ENCODE measurements at places on chromosomes 1 and 21.

DNA sequence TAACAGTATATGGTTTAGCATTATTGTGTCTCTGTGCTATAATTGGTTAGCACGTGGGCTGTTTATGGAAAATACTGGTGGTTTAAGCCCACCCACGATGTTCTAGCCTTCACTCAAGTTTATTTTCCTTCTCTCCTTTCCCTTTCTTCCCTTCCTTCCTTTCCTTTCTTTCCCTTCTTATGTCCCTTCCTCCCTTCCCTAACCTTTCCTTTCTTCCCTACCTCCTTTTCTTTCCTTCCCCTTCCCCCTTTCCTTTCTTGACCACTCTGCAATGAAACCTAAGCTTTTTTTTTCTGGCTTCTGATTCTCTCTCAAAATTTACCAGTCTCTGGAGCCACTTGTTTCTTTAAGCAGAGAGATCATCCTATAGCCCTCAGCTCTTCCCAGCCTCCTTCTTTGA is 13.4 kb upstream of the S100A10 start:
- no peak for DNase-seq

GRCh38 chr1:6348511-6349191 is 44.9 kb downstream of the ACOT7 start:
- DNase-seq: no peak

DNA sequence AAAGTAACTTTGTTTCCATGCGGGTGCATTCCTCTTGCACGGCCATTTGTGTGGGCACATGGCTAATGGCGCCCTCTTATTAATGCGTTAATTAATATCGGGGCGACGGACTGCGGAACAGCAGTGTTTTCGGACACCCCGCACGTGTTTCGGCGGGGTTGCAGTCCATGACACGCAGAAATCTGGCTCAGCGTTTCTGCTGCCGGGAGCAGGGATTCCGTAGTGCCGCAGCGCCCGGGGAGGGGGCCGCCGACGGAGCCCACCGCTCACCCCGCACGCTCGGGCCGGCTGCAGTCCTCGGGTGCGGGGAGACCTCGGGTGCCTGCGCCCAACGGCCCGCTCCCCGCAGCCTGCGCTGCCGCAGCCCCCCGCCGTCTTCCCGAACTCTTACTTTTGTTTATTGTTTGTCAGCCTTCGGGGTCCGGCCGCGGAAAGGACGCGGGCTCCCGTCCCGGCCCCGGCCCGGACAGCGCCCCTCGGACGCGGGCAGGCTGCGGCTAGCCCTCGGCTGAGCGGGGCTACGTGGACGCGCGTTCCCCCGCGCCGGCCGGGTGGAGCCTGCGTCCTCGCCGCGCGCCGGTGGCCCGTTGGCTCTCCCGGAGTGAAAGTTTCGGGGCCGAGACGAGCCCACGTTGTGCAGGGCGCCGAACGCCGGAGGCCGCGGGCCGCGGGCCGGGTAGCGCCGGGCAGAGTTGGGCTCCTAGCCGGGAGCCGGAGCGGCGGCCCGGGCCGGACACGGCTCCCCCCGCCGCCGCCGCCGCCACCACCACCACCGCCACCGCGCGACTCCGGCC is 849 bp downstream of the NFIA start:
- DNase-seq: peak; percentile 76

DNA sequence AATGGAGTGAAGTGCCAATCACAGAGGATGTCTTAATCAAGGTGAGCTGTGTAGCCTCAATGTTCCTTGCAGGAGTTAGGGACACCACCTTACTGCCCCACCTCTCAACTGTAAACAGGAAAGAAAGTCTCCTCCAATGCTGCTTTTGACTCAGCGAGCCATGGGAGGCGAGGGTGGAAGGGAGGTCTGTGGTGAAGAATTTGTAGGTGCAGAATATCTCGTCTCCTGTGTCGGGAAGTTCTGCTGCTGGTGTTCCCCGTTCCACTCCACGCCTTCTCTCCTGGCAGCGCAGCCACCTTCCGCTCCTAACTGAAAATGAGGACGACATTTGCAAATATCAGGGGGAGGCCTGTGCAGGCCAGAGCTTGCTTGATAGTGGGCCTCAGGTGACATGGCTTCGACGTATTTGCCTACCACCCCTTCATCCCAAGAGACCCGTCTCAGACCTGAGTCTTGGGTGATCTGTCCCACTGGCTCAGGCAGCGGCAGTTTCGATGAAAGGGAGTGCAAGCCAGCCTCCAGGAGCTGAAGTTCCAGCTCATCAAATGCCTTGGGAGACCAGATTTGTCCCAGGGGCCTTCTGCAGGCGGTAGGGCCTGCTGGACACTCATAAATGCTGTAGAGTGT is 368.3 kb upstream of the C1orf174 start:
- no peak for DNase-seq

DNA sequence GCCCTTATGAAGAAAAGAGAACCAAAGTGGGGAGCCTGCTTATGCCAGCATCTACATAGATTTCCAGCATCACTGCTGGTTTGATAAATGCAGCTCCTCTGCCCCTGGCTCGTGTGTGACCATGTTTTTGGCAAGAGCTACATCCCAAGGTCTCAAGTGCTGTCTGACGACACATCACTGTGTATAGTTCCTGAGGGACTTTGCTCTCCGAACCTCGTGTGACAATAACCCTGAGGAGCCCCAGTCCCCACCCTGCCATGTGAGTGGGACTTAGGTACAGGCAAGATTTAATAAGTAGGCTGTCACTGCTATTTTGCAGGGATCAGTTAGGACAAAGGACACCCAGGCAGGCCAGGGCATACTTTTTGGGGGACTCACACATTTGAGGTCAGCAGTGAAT is 28.8 kb upstream of the RERE start:
- DNase-seq: no peak

DNA sequence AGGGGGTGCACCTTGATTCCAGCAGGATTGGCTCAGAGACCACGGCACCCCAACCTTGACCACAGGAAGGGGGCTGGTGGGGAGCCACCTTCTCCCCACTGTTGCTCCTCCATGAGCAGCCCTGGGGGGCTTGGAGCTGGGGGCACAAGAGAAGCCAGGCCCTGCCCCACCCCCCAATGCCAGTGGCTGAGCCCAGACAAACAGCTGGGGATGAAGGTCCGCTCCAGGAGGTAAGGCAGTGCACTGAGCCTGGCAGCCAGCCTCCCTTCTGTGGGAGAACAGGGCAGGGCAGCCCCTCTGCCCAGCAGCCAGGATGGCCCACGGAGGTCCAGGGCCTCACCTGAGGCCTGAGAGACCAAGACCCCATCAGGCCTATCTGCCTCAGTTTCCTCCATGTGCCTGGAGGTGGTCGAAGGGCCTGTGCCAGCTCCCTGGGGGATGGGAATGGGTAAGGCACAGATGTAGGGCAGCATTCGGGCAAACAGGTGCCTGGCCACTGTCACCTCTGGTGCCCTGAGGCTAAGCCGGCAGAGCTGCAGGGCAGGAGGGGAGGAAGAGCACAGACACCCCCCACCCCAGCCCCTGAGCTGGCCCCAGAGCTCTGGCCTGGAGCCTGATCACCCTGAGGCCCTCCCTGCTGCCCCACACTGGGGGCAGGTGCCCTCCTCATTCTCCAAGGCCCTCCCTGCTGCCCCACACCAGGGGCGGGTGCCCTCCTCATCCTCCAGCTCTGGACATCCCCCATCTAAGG is 7.1 kb downstream of the ITGB2 start:
- DNase-seq: no peak

DNA sequence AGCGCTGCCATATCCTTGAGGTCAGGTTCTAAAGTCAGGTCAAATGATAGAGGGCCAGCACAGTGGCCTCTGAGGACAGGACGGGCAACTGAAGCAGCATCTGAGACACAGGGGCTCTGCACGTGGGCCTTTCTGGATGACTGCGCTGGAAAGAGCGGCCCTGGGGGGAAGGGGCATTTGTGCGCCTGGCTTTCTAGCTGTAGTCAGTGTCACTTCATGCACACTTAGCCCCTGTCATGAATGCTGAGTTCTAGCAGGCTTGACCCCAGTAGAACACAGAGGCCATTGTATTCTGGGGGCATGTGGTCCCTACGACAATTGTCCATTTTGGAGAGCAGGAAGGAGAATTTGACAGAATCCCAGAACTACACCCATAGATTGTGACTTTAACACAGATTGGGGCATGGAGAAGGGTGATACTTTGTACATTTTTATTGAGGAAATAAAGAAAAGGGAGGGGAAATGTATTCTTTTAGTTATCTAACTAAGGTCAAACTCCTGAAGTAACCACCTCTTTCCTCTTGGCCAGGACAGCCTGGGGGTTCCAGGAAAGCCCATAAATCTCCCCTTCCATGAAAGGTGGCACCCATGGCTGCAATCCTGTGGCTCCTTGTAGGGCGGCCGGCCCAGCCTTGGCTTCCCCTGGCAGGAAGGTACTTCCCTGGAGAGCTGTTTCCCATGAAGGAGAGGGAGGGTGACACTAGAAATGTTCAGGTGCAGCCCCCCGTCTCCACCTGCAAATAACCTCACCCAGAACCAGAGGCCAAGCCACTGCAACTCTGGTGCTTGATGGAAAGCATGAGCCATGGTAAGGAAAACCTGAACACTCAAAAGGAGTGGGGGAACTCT is 34.4 kb downstream of the NTPCR start:
- peak; percentile 16 for DNase-seq

- no peak for DNase-seq
Observed at GRCh38 chr1:115728341-115728740, 40.2 kb downstream of the CASQ2 start.

DNA sequence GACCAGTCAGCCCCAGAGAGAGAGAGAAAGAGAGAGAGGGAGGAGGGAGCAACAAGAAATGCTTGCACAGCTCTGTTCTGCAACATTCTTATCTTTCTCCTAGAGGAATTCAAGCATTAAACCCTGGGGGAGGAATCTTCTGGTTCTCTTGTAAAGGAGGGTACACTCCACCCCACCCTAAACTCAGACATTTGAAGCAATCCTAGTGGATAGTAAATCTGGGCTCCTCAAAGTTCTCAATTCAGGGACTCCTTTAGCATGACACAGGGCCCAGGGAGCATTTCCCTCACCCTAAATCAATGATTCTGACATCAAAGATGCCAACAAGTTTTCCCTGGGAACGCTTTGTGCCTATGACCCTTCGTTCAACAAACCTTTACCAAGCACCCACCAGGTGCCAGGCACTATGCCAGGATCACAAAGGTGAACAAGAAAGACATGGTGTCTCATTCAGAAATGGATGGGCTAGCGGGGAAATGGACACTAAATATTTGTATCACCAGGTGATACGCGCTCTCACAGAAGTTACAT is 11.9 kb upstream of the CAPN2 start:
- no peak for DNase-seq

DNA sequence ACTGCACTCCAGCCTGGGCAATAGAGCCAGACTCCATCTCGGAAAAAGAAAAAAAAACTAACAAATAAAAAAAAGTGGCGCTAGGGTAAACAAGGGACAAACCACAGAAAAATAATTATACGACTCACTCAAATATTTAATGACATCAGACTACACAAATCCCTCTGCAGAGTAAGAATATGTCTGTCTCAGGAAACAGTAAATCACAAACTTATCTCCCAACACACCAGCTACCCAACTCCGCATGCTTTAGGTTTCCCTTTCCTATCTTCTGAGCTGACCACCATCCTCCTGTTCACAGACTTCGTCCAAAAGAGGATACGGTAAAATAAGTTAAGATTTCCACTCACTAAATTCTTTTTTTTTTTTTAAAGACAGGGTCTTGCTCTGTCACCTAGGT is 16.2 kb downstream of the WDR47 start:
- no peak for DNase-seq

DNA sequence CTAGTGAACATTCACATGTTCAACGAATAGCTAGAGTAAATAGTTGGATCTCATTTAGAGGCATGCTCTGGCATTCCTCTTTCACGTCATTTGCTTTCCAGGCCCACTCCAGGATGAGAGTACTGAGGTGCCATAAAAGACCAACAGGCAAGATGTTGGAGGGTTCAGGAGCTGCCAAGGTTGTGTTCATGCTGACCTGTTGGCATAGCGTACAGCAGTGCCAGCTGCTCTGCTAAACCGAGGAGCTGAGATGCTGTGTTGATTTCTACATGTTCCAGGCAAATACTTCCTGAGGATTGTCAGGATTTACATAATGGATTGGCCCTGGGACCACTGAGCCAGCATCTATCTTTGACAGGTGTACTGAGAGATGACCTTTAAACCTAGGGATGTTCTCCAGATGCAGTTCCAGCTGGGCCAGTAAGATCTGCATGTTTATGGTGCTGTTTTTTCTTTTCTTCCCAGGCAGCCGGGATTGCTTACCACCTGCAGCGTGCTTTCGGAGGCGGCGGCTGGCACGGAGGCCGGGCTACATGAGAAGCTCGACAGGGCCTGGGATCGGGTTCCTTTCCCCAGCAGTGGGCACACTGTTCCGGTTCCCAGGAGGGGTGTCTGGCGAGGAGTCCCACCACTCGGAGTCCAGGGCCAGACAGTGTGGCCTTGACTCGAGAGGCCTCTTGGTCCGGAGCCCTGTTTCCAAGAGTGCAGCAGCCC is 66.9 kb downstream of the DISC1 start:
- DNase-seq: peak; percentile 30

- peak; percentile 91 for DNase-seq
Observed at GRCh38 chr1:178501705-178502329, 5.1 kb upstream of the CLEC20A start.

GRCh38 chr1:238340989-238341388 is 450.3 kb upstream of the ZP4 start:
- peak; percentile 5 for DNase-seq

- DNase-seq: no peak
Observed at GRCh38 chr1:53214376-53214940, 6.0 kb downstream of the CZIB start.

DNA sequence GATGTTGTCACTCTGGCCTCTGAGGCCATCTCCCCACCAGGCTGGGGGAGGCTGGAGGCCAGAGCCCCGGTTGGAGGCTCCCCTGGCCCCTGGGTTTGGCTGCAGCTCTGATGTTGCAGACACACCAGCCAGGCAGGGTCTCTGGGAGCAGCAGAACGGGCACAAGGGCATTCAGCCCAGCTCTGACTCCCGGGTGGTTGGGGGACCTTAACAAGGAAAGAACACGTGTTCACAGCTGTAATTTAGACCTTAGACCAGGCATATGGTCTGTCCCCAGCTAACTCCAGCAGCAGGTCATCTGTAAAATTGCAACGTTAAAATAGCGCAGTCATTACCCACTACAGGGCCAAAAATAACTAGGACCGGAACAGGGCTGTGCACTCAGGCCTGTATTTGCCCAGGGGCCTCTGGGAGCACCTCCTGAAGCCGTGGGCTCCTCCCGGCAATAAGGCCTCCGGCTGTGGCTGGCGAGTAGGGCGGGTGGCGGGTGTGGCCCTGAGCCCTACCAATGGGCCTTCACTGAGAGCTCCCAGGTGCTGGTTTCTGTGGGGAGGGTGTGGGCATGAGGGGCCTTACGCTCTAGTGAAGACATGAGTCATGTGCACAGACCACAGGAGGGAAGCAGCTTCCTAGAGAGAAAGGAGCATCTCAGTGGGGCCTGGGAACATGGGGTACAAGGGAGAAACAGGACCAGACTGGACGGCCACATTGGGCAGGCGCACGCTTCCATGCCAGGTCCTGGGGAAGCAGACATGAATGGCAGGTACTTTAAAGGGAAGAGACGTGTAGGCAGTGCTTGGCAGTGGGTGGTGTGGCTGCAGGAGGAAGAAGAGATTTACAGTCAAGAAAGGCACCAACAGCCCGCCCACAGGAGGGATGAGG is 6.1 kb downstream of the LDLRAP1 start:
- peak; percentile 64 for DNase-seq

- DNase-seq: no peak
Observed at GRCh38 chr21:36034211-36034913, 26.0 kb downstream of the SETD4 start.

GRCh38 chr1:60423146-60423780 is 349.7 kb upstream of the C1orf87 start:
- DNase-seq: no peak

Measured in H7 (cell line).